ENCODE measurements at places on chromosomes 7 and 10.
A peak's percentile ranks its signal among the peaks of the same experiment; 100 is the strongest.

DNA sequence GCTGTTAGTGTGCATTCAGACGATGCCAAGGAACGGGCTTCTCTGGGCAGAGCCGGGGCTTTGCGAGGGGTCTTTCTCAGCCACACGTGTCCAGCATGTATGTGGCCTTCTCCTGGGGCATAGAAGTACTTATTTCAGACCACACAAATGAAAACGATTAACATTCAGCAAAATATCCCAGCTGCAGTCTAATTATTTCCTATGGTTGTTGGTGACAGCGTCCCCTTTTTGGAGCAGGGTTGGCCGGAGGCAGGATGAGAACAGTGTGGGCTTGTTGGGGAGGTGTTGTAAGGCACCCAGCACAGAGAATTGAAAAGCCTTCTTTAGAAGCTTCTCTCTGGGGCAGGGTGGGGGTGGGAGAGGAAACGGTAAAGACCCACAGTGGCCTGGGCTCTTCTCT, 54.2 kb downstream of the PTPRE start:
- no peak for DNase-seq

DNA sequence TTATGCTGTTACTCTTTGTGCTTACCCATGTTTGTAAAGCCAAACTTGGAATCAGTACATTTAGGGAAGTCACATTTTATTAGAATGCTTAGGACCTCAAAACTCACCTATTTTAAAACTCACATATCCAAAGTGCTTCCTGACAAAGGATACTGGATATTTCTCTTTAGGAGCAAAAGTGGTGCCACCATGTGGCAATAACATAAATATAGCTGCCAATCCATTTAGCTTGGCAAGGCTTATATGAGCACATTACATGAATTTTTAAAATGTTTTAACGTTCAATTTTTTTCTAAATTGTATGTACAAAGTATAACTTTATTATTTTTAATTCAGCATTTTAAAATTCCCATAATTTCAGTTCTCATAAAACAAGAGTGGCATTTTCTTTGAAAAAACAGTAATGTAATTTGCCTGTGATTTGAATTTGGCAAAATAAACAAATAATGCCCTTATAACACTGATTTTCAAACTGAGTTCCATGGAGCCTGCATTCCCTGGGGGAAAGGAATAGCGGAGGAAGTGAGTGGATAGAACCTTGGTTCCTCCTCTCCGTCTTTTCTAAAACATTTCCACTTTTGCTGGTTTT, 75.4 kb downstream of the HDAC9 start:
- DNase-seq: peak; percentile 54

GRCh38 chr10:7436490-7437100, 25.8 kb upstream of the SFMBT2 start:
- DNase-seq: peak; percentile 28

GRCh38 chr10:43353495-43354329, 17.7 kb upstream of the FXYD4 start:
- DNase-seq: peak; percentile 67

- no peak for DNase-seq
Measured at GRCh38 chr10:26776258-26776657, 78.8 kb downstream of the PDSS1 start.

- DNase-seq: no peak
Measured at GRCh38 chr7:143979998-143980397, 20.1 kb upstream of the OR6B1 start.

- no peak for DNase-seq
Measured at GRCh38 chr7:154767142-154767541, 235.8 kb downstream of the PAXIP1 start.

DNA sequence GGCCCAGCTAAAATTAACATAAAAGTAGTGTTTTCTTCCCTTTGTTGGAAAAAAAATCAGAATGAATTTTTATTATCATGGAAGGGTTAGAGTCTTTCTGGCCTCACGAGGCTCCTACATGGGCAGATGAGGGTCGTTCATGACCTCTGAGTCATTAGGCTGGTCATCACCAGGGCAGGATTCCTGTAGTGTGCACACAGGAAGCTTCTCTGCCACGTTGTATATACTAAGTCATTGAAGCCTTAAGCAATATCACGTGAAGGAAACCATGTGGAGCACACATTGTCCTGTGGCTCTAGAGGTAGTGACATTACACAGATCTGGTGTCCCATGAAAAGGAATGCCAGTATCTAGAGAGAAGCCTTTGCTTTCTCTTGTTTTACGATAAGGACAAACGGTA, 84.7 kb upstream of the C1QL3 start:
- DNase-seq: no peak

GRCh38 chr10:79397575-79398303, 47.7 kb downstream of the ZCCHC24 start:
- DNase-seq: peak; percentile 82

- DNase-seq: no peak
Measured at GRCh38 chr10:112904000-112904399, 46.0 kb upstream of the TCF7L2 start.

DNA sequence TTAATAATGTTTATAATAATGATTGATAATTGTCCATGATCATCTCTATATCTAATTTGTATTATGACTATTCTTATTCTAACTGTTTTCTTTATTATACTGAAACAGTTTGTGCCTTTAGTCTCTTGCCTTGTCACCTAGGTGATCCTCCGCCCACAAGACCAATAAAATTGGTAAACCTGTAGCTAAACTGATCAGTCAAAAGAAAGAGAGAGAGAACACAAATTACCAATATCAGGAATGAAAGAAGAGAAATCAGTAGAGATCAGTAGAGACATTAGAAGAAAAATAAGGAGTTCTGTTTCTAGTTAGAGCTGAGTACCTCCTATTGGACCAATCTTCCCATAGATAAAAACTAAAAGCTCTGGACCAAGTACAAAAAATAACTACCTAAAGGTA, 6.1 kb upstream of the COA1 start:
- no peak for DNase-seq

- DNase-seq: peak; percentile 84
Measured at GRCh38 chr10:3714531-3714930, 70.5 kb downstream of the KLF6 start.

GRCh38 chr7:40077849-40078248, 56.6 kb downstream of the MPLKIP start:
- DNase-seq: no peak

GRCh38 chr7:101553018-101553770, 75.9 kb downstream of the MYL10 start:
- no peak for DNase-seq

- peak; percentile 89 for DNase-seq
Measured at GRCh38 chr10:44576702-44577191, 191.8 kb upstream of the CXCL12 start.

GRCh38 chr10:45594276-45595157, 78.1 kb downstream of the ZFAND4 start:
- peak; percentile 92 for DNase-seq

DNA sequence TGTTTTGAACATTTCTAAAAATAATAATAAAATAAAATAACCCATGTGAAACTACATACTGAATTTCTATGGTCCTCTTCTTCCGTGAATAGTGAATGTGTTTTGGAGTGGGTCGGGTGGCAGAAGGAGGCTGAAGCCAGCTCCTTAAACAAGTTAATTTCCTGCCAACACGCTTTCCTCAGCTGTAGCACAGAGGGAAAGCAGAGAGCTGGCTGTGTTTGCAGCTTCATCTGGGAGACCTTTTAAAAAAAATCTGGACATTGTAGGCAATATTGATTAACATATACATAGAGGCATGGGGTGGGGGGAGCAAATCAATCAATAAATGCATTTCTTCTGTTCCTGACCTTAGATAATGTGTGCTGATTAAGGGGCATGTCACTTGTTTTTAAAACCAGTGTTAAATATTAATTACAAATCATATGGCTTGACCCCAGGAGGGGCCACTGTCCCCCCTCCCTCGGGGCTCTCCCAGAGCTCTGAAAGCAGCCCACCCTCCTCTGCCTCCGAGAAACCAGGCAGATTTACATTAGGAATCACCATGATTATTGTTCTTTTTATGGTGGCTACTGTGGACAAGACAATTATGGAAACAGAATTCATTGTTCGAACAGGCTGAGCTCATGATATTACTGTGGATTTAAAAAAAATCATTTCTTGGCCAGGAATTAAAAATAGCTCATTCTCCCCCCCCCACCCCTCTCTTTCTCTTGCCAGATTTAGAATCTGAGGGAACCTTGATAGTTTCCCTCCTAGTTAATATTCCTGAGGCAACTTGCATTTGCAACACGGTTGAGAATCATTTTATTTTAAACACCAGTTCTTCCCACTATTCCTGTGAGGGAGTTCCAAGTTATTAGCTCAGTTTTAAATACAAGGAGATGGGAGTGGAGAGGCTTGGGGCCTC, 100.5 kb upstream of the CARD11 start:
- peak; percentile 24 for DNase-seq

- no peak for DNase-seq
Measured at GRCh38 chr7:157016024-157016351, 5.5 kb upstream of the MNX1 start.

- no peak for DNase-seq
Measured at GRCh38 chr7:1396195-1396594, 63.1 kb downstream of the MICALL2 start.

GRCh38 chr10:154348-154747, 19.1 kb downstream of the ZMYND11 start:
- DNase-seq: no peak

- no peak for DNase-seq
Measured at GRCh38 chr7:77699056-77699455, 2.8 kb downstream of the RSBN1L start.

GRCh38 chr7:94590526-94591162, 65.3 kb downstream of the SGCE start:
- no peak for DNase-seq

DNA sequence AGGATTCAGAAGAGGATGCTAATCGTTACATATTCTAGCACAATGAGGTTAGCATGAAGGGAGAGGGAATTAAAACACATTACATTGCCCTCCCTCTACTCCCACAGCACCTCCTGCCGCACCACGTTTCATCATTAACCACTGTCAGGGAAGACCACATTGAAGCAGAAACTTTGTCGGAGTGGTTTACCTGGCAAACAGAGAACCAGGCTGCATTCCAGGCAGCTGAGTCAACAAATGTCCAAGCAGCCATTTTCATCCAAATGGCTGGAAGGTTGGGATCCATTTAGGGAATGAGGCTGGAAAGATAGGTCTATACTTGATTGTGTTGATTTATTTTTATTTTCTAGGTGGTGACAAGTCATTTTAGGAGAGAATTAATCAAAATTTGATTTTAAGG, 273.6 kb downstream of the DYNC1I1 start:
- no peak for DNase-seq

DNA sequence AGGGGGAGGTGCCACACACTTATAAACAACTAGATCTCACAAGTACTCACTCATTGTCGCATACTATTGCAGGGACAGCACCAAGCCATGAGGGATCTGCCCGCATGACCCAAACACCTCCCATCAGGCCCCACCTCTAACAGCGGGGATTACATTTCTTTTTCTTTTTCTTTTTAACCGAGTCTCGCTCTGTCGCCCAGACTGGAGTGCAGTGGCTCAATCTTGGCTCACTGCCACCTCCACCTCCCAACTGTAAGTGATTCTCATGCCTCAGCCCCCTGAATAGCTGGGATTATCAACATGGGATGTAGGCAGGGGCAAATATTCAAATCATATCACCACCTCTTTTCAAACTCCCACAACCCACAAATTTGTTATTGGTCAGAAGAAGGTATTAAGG, 76.7 kb downstream of the SKAP2 start:
- DNase-seq: no peak

DNA sequence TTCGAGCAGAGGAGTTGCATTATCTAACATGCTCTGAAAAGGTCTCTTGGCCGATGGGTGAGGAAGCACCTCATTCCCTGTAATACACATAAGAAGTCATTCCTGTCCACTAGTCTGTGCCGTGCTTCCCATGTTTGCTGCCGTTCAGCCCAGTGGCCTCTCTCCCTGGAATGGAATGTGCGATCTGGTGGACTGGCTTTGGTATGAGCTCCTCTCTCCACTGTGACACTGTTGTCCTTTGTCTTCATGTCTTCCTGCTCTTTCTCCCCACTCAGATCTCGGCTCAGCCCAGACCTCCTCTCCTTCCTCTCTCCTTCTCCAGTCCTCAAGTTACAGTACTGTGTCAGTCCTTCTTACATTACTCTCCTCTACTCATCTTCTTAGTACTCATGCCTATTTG, 192.8 kb upstream of the KLF6 start:
- no peak for DNase-seq

DNA sequence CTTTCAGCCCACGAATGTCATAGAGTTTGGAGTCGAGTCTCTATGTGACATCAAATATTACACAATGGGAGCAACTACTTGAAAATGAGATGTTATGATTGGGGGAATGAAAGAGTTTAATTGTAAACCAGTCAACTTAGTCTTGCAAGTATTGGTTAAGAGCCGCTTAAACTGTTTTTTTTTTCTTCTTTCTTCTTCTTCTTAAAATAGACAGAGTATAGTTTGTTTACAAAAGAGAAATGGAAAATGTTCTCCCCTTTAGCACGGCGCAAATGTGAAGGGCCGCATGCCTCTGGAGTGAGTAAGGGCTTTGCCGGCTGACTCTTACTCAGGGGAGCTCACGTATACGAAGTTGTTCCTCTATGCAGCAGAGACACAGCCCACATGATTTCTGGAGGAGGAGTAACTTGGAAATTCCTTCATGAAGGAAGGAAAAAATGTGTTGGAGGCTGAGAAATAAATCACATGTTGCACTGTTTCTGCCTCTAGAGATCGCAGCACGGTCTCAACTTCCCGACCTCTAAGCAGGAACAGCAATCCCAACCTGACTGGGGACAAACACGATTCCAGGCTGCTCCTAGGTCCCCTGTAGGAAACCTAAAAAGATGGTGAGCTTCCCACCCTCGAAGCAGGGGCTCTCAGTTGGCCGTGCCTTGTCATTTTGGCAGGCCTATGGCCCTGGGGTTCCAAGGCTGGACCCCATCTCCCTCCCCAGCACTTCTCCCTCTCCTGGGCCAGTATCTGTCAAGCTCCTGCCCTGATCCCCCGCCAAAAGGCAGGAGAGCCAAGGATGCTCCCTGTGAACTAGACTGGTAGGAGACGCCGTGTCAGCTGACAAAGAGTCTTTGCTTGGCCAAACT, 44.8 kb downstream of the MYOF start:
- peak; percentile 99 for DNase-seq

GRCh38 chr7:141974831-141975230, 1.3 kb upstream of the TAS2R38 start:
- DNase-seq: peak; percentile 11

- peak; percentile 71 for DNase-seq
Measured at GRCh38 chr7:30727061-30727945, 24.6 kb upstream of the INMT start.

- peak; percentile 73 for DNase-seq
Measured at GRCh38 chr10:30534465-30535144, 94.9 kb downstream of the LYZL2 start.
